ENCODE measurements at places on chromosomes 4 and X. TPM values are rescaled to one million over a fixed set of nuclear protein-coding genes. Genes with fewer than 3 reads are reported as not detected.

GRCh38 chrX:79409657-79410056 lies 42.5 kb upstream of the ITM2A start:
- DNase-seq, result no peak

Gene LARP1B
- 14.3 TPM for total RNA-seq

DNA sequence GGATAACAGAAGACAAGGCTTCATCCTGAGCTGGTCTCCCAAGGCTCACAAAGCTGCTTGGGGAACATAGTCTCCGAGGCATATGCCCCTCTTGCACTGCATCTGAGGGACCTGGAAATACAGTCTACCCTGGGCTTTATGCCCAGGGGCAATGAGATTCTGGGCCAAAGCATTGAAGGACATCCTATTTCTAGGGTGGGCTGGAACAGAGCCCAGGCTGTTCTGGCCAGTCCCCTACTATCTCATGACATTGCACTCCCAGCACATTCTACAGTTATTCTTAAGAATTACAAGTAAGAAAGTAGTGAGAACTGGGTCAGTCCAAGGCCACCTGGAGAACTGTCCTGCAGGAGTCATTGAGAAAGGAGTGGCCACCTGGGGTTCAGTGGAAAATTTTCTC lies 107.6 kb downstream of the USP46 start:
- DNase-seq, result no peak

GRCh38 chr4:61200187-61200915 lies at the start of gene ADGRL3:
ADGRL3 (plus strand) TSS chr4:61200326.
- peak; percentile 9 for DNase-seq

DNA sequence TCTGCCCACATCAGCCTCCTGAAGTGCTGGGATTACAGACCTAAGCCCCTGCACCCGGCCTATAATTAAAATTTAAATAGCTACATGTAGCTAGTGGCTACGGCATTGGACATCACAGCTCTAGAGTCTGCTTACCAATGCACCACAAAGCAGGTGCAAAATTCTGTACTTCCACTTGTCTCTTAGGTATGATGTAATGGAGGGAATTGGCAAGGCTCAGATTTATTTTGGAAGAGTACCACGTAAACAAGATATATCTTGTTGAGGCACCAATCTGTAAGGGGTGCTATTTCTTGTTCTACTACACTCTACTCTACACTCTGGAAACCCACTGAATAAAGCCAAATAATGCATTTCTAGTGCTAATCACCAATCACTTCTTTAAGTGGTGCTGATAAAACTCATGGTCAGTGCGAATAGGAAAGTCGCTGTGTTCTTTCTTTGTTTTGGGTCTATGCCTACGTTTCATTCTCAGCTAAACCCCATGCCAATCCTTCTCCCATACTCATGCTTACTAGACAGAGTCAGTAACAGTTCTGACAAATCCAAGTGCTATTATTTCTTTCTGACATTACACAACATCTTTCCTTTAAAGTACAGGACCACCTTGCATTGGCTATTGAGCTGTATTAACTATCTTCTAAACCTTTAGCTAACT lies 92.3 kb downstream of the GC start:
- no peak for DNase-seq

Gene LRPAP1
- 222 TPM for total RNA-seq

GRCh38 chr4:183471946-183472708 lies 27.7 kb downstream of the CDKN2AIP start:
- DNase-seq, result peak; percentile 81

- DNase-seq, result no peak
Observed at GRCh38 chr4:10535912-10536311, 78.7 kb upstream of the ZNF518B start.

DNA sequence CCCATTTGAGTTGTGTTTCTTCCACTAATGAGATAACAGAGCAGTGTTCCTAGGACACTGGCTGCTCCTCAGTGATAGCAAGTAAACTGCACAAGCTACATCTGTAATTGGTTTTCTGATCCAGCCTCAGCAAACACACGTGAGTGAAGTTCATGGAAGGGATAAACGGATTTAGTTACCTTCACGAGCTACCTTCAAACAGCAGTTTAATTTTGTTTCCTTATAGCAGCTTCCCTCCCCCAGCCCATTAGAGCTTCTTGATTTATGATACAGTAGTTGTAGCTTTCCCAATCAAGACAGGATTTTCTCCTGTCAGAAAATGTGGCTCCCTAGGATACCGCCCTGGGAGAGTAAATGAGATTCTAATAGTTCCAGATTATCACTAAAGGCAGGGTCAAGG lies 634.2 kb upstream of the FAT1 start:
- no peak for DNase-seq

DNA sequence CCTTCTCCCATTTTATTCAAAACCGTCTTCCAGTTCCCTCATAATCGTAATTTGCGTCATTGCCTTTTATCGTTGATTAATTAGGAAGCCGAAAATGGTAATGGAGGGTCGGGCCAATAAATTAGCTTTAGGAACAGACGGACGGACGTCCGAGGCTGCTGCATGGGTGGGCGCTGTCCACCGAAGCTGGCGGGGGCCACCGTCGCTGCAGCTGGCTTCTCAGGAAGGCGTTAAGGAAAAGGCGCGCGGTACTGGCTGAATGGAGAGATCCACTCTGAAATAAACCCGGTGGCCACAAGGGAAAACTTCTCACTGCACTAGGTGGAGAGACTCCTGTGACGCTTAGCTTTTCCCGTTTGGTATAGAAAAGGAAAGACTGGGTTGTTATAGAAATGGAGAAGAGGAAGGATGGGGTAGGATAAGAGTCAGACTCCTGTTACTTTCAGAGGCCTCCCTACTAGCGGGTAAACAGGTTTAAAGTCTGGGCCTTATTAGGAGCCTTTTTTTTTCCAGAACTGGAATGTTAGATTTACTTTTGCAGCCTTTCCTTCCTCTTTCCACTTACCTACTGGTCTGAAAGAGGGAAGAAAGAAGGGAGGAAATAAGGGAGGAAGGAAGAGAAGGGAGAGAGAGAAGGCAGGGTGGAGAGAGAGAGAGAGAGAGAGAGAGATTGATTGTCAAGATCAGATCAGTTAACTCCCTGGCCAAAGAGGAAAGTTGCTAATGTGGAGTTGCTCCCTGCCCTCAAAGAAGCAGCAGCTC lies 11.3 kb upstream of the PRDM8 start:
- peak; percentile 44 for DNase-seq

Gene PAGE2
- total RNA-seq, result not detected

DNA sequence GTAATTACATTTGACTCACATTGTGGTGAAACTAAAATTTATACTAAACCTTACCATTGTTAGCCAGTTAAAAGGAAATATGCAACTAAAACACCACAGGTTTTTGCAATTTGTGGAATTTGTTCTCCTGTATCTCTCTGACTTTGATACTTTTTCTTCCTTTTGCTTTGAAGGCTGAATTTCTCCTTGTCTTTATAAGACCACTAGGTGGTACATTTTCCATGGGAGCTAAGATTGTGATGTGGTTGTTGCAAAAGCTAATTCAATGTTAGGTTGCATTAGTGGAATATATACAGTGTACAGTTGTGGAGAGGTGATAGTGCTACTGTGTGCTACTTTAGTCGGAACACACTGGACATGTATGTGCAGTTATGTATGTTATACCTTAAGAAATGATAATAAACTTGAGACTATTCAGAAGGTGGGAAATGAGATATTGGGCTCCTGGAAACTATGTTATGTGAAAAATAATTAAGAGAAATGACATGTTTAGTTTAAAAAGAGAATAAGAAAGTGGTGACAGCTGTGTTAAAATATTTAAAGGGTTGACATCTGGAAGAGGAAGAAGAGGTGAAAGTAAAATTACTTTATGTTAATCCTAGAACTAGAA lies 70.3 kb downstream of the ARL9 start:
- DNase-seq, result peak; percentile 66

DNA sequence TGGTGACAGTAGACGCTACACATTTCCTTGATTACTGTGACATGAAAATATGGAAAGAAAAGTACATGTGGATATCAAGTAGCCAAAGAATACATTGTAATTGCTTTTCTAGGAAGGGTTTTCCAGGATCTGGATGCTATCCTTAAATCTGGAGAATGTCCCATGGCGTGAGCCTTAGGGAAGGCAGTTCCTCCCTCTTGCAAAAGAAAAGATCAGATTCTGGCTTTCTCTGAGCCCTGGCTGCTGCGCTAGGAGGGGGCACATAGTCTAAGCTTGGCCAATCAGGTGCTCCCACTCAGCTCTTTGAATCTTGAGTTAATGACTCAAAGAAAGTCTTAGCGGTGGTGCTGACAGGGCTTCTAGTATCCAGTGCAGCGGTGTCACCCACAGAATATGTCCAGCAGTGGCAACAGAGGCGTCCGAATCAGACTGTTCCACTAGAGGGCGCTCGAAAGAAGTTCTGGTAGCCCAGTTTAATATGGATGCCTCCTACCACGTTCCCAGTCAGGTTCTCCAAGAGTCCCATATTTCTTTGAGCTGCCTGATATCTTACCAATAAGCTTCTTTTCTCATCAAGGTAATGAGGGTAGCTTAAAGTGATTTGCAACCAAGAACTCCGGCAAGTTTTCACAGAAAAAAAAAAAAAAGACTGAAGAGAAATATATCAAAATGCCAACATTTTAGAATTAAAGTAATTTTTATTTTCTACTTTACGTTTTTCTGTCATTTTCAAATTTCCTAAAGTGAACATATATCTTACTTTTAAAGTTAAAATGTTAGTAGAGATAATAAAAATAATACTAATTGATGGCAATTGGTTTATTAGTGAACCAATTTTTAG lies 213.4 kb upstream of the S100G start:
- peak; percentile 72 for DNase-seq

Gene ZNF518B
- total RNA-seq, result 19.0 TPM

- no peak for DNase-seq
Observed at GRCh38 chr4:1969928-1970723, 38.6 kb downstream of the NELFA start.

DNA sequence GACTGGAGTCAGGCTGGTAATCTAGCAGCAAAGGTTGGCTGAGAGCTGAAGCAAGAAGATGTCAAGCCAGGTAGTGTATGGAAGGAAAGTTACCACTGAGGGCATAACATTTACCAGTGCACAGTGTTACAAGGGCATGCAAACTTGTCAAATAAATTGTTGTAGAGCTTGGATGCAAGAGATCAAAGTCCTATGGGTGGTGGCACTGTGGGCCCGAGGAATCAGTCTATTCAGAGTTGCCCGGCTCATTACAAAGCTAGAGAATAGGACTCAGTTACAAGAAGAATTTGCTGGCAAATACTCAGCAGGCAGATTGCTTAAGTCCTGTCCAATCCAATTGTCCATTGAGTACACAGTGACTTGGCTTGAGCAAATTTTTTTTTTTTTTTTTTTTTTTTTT lies 2043.8 kb downstream of the ARAP2 start:
- no peak for DNase-seq

- DNase-seq, result no peak
Observed at GRCh38 chr4:102402223-102402622, 56.9 kb upstream of the SLC39A8 start.

GRCh38 chr4:6478546-6479220 lies 6.3 kb upstream of the PPP2R2C start:
- no peak for DNase-seq

DNA sequence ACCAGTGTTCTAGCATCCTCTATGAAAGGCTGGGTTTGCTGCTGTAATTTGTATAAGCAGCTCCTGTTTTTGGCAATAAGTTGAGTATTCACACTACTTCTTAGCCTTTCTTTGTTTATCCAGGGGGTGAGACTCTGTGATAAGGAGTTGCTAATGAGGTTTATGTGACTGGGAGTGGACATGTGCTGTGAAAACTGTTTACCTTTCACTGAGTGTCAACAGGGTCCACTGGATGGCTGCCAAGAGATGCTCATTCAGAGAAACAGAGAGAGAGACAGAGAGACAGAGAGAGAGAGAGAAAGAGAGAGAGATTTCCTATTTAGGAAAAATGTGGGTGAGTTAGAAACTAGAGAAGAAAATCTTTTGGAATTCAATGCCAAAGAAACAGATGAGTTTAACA lies 233.9 kb downstream of the CHIC2 start:
- DNase-seq, result no peak

- DNase-seq, result no peak
Observed at GRCh38 chr4:40622913-40623312, 6.8 kb downstream of the RBM47 start.

DNA sequence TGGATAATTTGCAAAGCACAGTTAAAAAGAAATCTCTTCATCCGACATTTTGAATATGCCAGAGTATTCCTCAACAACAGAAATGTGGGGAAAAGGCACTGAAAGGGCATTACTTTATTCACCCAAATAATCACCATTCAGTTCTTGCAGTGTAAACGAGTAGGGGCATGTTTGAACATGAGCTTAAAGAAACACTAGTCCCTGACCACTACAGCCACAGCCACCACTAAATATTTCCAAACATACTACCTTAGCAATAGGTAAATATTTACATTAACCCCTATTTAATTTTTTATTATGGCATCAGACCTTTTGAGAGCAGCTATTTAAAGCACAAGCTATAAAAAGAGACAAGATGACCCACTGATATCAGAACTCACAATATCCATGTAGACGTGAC lies 27.6 kb downstream of the MCF2 start:
- no peak for DNase-seq

Gene CCDC149
- 5.8 TPM for total RNA-seq

DNA sequence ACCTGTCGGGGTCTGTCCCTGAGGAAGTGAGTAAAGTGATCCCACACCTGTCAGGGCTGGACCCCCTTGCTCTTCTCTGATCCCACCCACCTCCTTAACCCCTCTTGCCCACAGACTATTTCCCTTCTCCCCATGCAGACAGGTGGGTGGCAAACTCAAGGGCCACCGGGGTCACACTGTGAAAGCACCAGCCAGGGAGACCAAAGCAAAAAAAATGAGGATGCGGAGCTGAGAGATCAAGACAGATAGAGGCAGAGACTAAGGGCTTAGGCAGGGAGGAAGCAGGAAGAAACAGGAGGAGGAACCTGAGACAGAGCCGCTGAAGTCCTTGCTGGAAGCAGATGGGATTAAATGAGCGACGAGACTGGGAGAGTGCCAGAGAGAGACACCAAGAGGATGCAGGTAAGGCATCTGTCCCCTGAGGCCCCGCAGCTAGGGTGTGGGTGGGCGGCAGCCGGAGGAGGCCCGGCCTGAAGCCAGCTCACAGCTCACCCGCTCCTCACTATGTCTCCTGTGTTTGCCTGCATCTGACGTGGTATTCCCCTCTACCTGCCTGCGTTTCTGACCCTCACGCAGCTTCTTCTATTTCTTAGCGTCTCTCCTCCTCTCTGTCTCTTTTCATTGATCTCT lies 7.2 kb downstream of the TIMM17B start:
- DNase-seq, result peak; percentile 3

Gene HAND2
- 11.2 TPM for total RNA-seq

Gene ALB
- not detected for total RNA-seq

DNA sequence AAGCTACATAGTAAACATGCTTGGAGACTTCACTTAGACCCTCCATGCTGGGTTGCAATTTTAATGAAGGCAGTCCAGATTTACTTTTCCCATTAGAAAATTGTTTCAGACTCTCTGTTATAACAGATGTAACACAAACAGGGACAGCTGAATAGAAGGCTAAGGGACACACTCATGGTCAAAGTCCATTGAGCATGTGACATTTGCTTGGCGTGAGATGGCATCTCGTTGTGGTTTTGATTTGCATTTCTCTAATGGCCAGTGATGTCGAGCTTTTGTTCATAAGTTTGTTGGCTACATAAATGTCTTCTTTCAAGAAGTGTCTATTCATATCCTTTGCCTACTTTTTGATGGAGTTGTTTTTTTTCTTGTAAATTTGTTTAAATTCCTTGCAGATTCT lies 358.2 kb upstream of the CLNK start:
- no peak for DNase-seq
